HCT116 (cell line): ENCODE measurements at places on chromosomes 6 and 20. TPM values are rescaled to one million over a fixed set of nuclear protein-coding genes. Genes with fewer than 3 reads are reported as not detected.

GRCh38 chr6:97440590-97441176 is 157.7 kb upstream of the MMS22L start:
- no peak overlapping the region for H3K27ac ChIP-seq
- no peaks in the 10 kb centered on the region for H3K36me3 ChIP-seq
- DNase-seq: peak; percentile 46
- H3K4me3 ChIP-seq: peak overlapping the region; percentile 7; the same call in 1 of the 2 replicates
- peaks cover 6% of the 10 kb centered on the region; the same call in 1 of the 2 replicates for H3K4me1 ChIP-seq
- no peaks in the 10 kb centered on the region for H3K27me3 ChIP-seq

DNA sequence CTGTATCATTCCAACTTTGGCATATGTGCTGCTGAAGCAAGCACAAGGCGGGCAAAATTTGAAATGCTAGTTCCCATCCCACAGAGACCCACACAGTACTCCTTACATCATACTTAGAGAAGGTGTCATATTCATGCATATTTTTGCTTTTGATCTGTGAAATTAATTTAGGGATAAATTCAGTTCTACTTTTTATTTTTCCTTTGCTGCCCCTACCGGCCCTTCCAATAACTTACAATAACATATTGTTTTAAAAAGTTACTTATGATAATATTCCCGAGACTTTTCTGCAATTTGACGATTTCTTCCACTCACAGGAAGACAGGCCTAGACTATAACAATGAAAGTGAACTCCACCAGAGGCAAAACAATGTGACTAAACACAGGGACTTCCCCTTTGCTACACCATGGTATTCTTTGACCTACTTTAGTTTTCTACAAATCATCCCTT is 35.0 kb downstream of the SESN1 start:
- no peaks in the 10 kb centered on the region for H3K27me3 ChIP-seq
- no peak overlapping the region for H3K27ac ChIP-seq
- H3K4me3 ChIP-seq: no peak overlapping the region

DNA sequence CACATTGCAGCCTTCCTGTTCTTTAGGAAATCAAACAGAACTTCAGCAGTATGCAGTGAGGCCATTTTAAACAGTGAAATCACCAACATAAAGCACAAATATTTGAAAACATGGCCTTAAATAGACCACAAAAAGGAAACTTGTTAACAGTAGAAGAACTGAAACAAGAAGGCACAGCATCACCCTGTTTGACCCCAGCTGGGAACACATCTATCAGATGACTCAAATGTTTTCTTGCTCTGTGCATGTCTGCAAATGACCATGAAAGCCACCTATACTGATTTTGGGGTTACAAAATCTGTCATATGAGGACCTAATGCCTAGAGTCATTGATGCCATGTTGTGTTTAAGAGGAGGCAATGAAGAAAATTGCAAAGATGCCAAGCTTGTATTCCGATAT is 123.8 kb upstream of the ADGRF1 start:
- H3K27ac ChIP-seq: no peak overlapping the region
- H3K36me3 ChIP-seq: no peaks in the 10 kb centered on the region
- H3K4me3 ChIP-seq: no peak overlapping the region
- no peak for DNase-seq
- H3K27me3 ChIP-seq: no peaks in the 10 kb centered on the region

Gene EMILIN3
- not detected for total RNA-seq

DNA sequence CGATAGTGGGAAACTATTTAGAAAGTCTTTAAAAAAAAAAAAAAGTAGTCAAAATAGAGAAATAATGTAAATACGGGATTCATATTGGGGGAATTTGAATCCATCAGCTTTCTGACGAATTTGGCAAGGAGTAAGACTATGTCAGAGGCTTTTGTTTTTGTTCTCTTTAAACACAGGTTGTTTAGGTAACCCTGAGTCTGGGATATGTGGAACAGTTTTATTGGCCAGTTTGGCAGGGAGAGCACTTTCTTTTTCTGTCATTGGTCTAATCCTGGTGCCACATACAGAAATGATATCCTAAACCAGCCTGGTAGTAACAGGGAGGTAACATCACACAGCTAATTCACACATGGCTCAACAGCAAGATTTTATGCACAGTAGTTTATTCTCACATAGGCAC is 27.7 kb downstream of the HAO1 start:
- no peaks in the 10 kb centered on the region for H3K27me3 ChIP-seq
- no peak for DNase-seq
- no peak overlapping the region for H3K27ac ChIP-seq
- no peaks in the 10 kb centered on the region for H3K4me1 ChIP-seq
- no peaks in the 10 kb centered on the region for H3K36me3 ChIP-seq

Gene SLC17A3
- not detected for total RNA-seq

GRCh38 chr20:49768204-49769047 is 44.2 kb upstream of the SLC9A8 start:
- H3K4me3 ChIP-seq: no peak overlapping the region
- no peaks in the 10 kb centered on the region for H3K27me3 ChIP-seq
- no peaks in the 10 kb centered on the region; the same call in 1 of the 2 replicates for H3K4me1 ChIP-seq
- DNase-seq: no peak
- H3K36me3 ChIP-seq: no peaks in the 10 kb centered on the region

DNA sequence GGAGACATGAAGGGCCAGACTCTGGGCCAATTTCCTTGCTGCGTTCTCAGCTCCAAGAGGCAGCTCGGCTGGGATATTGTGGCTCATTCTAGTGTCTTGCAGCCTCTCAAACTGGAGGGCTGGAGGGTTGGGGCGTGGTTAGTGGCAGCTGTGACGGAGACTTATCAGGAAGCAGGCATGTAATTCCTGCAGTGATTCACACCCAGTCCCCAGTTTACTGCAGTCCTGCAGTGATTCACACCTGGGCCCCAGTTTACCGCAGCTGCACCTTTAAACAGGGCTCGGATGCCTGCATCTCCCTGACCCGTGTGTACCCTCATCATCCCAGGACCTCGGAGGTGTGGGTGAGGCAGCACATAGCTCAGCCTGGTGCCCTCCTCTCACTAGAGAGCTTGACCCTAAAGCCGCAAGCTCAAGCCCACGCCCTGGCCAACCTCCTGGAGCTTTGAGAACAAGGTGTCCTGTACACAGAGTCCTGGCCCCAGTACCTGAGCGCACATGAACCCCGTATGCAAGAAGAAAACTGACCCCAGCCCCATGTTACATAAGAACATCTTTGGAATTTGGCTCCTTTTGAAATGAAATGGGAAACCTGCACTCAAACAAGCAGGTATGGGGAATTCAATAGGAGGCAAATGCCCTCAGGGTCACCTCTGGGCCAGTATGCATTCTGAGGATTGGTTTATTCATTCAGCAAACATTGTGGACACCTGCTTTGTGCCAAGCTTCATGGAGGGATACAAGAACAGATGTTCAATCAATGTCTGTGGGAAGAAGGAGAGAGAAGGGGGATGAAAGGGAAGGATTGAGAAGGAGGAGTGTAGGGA is 55.3 kb upstream of the FAM83D start:
- H3K4me3 ChIP-seq: no peak overlapping the region
- peak; percentile 52 for DNase-seq
- H3K27me3 ChIP-seq: no peaks in the 10 kb centered on the region
- H3K27ac ChIP-seq: no peak overlapping the region

DNA sequence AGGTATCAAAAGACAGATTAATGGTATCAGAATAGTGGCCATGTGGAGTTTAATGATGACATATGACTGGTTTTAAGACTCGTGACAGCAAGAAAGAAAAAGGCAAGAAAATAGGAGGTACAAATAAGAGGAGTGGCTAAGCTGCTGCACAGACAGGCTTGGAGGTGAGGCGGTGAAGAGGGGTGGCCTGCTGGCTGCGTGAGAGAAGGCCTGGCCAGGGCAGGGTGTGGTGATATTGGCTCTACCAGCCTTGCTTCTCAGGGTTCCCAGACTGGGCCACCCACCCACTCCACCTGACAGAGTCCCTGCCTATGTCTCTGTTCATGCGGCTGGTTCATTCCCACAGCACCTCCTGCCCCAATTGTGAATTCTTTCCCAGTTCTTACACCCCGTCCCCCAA is 106.7 kb downstream of the FOXC1 start:
- no peak overlapping the region for H3K27ac ChIP-seq
- DNase-seq: no peak
- H3K4me3 ChIP-seq: no peak overlapping the region
- no peaks in the 10 kb centered on the region for H3K36me3 ChIP-seq
- no peaks in the 10 kb centered on the region for H3K27me3 ChIP-seq
- H3K4me1 ChIP-seq: peaks cover 9% of the 10 kb centered on the region; the same call in 1 of the 2 replicates

GRCh38 chr20:36197271-36197670 is 39.0 kb upstream of the AAR2 start:
- H3K27ac ChIP-seq: no peak overlapping the region
- H3K36me3 ChIP-seq: no peaks in the 10 kb centered on the region; the same call in 1 of the 2 replicates
- H3K4me1 ChIP-seq: no peaks in the 10 kb centered on the region
- H3K27me3 ChIP-seq: no peaks in the 10 kb centered on the region

DNA sequence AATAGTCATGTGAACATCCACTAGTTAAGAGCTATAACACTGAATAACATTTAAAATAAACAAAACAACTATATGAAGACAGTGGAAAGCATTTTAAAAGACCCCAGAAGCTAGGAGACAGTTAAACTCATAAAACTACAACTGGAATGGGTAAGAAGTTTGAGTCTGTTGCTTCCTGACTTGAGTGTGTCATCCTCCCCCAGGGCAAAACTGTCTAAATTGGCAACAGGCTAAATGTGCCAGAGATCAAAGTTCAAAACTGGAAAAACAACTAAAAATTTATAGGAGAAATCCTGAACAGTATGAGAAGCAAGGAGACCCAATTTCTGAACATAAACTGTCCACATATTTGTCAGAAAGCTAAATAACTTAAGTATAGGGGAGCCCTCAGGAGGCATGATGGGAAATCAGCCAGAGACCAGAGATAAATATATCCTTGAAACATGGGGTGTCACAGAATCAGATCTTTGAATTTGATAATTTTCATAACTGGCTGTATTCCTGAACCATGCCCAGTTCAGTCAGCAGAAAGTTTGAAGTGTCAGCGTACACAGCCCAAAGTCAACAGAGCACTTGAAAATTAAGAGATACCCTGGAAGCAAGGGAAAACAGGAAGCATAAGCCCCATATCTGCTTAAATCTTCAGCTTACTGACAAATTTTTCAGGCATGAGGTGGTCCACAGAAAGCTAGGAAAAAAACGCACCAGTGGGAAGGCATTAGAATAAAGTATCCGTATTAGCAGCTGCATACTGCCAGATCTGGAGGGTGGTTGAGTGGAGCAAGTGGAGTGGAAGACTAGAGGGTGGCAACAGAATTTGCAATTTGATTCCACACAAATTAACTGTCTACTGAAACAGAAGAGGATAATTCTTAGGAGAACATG is 516.1 kb upstream of the MAN1A1 start:
- no peak overlapping the region for H3K27ac ChIP-seq
- no peaks in the 10 kb centered on the region for H3K36me3 ChIP-seq
- H3K4me1 ChIP-seq: peaks cover 3% of the 10 kb centered on the region; the same call in 1 of the 2 replicates
- no peak for DNase-seq
- H3K27me3 ChIP-seq: no peaks in the 10 kb centered on the region

DNA sequence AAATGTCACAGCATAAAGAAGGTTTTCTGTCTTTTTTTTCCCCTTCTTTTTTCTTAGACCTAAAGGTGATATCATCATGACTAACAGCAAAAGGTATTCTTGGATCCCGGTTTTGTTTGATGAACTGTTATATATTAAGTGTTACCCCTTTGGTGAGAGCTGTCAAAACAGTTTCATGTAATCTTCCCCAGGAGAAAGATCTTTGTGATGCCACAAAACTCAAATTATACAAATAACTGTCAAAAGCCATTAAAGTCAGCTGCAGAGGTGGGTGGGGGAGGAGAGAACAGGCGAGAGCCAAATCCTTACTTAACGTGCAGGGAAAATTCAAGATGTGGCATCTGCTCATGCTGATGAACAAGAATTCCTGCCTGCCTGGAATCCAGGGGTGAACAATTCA is 258.2 kb downstream of the BMP7 start:
- no peaks in the 10 kb centered on the region for H3K36me3 ChIP-seq
- no peaks in the 10 kb centered on the region for H3K4me1 ChIP-seq
- no peak overlapping the region for H3K27ac ChIP-seq
- no peak for DNase-seq

Gene PRPH2
- not detected for total RNA-seq

DNA sequence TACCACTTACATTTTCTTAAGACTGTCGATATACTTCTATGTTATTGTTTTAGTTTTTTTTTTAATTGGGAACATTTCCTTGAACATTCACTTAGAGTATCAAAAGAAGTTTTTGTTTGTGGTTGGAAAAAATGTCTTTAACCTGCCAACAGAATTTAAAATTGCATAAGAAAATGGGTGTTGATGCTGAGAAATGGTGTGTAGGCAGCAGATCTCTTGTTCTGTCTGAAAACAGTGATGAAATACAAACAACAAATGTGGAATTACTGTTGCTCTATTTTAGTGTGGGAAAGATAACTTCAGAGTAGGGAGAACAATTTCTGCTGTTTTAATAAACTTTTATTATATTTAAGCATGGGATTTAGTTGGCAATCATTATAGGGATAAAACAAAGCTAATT is 293.5 kb downstream of the CDKAL1 start:
- no peak overlapping the region for H3K4me3 ChIP-seq
- DNase-seq: no peak
- peaks cover 10% of the 10 kb centered on the region for H3K4me1 ChIP-seq
- H3K36me3 ChIP-seq: no peaks in the 10 kb centered on the region
- H3K27me3 ChIP-seq: no peaks in the 10 kb centered on the region
- H3K27ac ChIP-seq: no peak overlapping the region

GRCh38 chr20:48124181-48124782 is 339.0 kb upstream of the SULF2 start:
- H3K36me3 ChIP-seq: no peaks in the 10 kb centered on the region
- H3K27me3 ChIP-seq: peaks cover 29% of the 10 kb centered on the region; the same call in 1 of the 2 replicates
- H3K4me1 ChIP-seq: peaks cover 3% of the 10 kb centered on the region; the same call in 1 of the 2 replicates
- no peak for DNase-seq
- no peak overlapping the region for H3K27ac ChIP-seq

DNA sequence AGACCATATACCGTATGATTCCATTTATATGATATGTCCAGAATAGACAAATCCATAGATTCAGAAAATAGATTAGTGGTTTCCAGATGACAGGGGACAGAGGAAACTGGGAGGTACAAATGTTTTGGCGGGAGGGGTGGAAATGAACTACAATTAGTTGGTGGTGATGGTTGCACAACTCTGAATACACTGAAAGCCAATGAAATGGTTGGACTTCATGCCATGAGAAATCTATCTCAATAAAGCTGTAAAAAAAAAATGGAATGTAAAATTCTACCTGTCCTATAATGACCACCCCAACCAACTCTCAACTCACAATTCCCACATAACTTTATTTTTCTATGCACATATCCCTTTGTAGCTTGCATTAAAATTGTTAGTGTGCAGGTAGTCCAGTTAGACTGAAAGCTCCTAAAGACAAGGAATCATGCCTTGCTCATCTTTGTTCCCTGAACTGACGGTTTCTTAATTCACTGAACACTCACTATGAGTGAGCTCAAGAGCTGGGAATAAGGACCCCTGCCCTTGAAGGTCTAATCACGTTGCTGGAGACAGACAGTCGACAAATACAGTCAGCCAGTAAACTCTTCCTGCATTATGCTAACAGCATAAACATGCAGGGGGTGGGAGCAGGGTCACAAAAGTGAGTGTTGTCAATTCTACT is 1.4 kb downstream of the DCDC2 start:
- no peak overlapping the region for H3K4me3 ChIP-seq
- no peak overlapping the region for H3K27ac ChIP-seq
- peaks cover 3% of the 10 kb centered on the region; the same call in 1 of the 2 replicates for H3K4me1 ChIP-seq
- no peaks in the 10 kb centered on the region for H3K27me3 ChIP-seq

- H3K4me3 ChIP-seq: no peak overlapping the region
- no peaks in the 10 kb centered on the region for H3K4me1 ChIP-seq
- H3K27ac ChIP-seq: no peak overlapping the region
- no peaks in the 10 kb centered on the region for H3K36me3 ChIP-seq
- DNase-seq: no peak
Observed at GRCh38 chr6:111918825-111919224, 45.6 kb upstream of the FYN start.

Gene OPRM1
- not detected for total RNA-seq

GRCh38 chr6:118644007-118644406 is 7.4 kb downstream of the CEP85L start:
- peaks cover under 1% of the 10 kb centered on the region for H3K4me1 ChIP-seq
- H3K27me3 ChIP-seq: no peaks in the 10 kb centered on the region

Gene VNN1
- total RNA-seq: not detected

Gene SNX21
- total RNA-seq: 11.9 TPM
